CD4-positive, alpha-beta T cell treated with Interleukin-12 subunit alpha and Interleukin-12 subunit beta, for 1 hour (primary cell): ENCODE measurements at places on chromosomes 5 and 9.

GRCh38 chr9:96323169-96323568 lies 21.2 kb upstream of the HSD17B3 start:
- no peak for DNase-seq

- no peak for DNase-seq
These were observed 206.2 kb downstream of the MEF2C start for GRCh38 chr5:88676637-88677375.

- DNase-seq: no peak
These were observed 1.2 kb upstream of the SMARCA2 start for GRCh38 chr9:2013743-2014475.

GRCh38 chr5:55535199-55535905 lies 588 bp upstream of the PLPP1 start:
- DNase-seq: no peak

GRCh38 chr9:27990524-27990923 lies 417.2 kb upstream of the C9orf72 start:
- no peak for DNase-seq
